ENCODE measurements at places on chromosomes 16 and 17. TPM values are rescaled to one million over a fixed set of nuclear protein-coding genes. Genes with fewer than 3 reads are reported as not detected.

The HSPB9 gene
- 0.18 TPM for total RNA-seq

The KRTAP4-4 gene
- not detected for total RNA-seq

The ATXN7L3 gene
- 125 TPM for total RNA-seq

The RGS11 gene
- 3.4 TPM for total RNA-seq

The ACAP1 gene
- total RNA-seq = 15.5 TPM

The PDILT gene
- not detected for total RNA-seq

DNA sequence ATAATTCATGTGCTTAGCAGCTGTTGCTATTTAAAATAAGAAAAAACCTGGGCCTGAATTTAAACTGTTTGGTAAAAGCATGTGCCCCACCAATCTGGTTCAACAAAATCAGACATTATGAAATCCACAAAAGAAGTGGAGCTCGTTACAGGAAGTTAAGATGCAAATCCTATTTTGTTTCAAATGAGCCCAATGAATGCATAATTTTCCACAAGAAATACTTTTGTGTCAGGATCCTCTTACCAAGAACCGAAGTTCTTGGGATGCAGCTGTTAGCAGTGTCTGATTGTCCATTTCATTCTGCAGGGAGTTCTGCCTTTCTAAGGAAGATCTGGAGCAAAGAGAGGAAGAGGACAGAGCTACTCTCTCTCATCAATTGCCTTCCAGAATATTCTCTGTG lies 105.7 kb upstream of the RBBP6 start:
- H3K27me3 ChIP-seq = no peaks in the 10 kb centered on the region
- no peak for DNase-seq
- H3K4me1 ChIP-seq = no peaks in the 10 kb centered on the region
- H3K27ac ChIP-seq = no peak overlapping the region
- no peak overlapping the region for H3K4me3 ChIP-seq

- H3K27ac ChIP-seq = no peak overlapping the region
- no peaks in the 10 kb centered on the region for H3K36me3 ChIP-seq
- no peaks in the 10 kb centered on the region for H3K4me1 ChIP-seq
- no peak for DNase-seq
- no peaks in the 10 kb centered on the region for H3K27me3 ChIP-seq
Observed at GRCh38 chr17:11467639-11468038, 130.6 kb upstream of the DNAH9 start.

- no peak for DNase-seq
- no peaks in the 10 kb centered on the region for H3K4me1 ChIP-seq
- H3K27me3 ChIP-seq = no peaks in the 10 kb centered on the region
- H3K36me3 ChIP-seq = no peaks in the 10 kb centered on the region
- no peak overlapping the region for H3K4me3 ChIP-seq
Observed at GRCh38 chr16:69056421-69056820, 49.0 kb upstream of the HAS3 start.

GRCh38 chr16:21568502-21569189 lies 30.7 kb upstream of the METTL9 start:
- H3K27me3 ChIP-seq = no peaks in the 10 kb centered on the region
- no peak for DNase-seq
- no peaks in the 10 kb centered on the region for H3K4me1 ChIP-seq
- H3K27ac ChIP-seq = no peak overlapping the region
- no peaks in the 10 kb centered on the region for H3K36me3 ChIP-seq
- H3K4me3 ChIP-seq = no peak overlapping the region

GRCh38 chr17:48047113-48047740 lies 932 bp upstream of the NFE2L1 start:
- peaks cover 18% of the 10 kb centered on the region for H3K36me3 ChIP-seq
- H3K27me3 ChIP-seq = no peaks in the 10 kb centered on the region
- DNase-seq = no peak
- peaks cover 3% of the 10 kb centered on the region for H3K4me1 ChIP-seq

DNA sequence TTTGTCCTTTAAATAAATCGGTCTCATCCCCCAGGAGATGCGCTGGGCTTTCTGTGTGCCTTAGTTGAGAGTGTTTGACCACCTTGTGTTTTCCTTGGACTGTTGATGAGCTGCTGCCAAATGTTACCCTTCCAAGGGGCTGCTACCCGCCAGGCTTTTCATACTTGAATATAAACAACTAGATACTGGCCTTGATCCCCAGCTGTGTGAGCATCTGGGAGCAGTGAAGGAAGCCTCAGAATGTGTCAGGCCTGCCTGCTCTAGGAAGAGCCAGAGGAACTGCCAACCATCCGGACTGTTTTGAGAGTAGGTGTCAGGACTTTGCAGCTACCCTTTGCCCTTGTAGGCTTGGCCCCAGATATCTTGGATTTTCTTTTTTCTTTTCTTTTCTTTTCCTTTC lies 57.8 kb downstream of the LDHD start:
- H3K4me3 ChIP-seq = no peak overlapping the region
- H3K4me1 ChIP-seq = no peaks in the 10 kb centered on the region
- H3K27me3 ChIP-seq = no peaks in the 10 kb centered on the region

DNA sequence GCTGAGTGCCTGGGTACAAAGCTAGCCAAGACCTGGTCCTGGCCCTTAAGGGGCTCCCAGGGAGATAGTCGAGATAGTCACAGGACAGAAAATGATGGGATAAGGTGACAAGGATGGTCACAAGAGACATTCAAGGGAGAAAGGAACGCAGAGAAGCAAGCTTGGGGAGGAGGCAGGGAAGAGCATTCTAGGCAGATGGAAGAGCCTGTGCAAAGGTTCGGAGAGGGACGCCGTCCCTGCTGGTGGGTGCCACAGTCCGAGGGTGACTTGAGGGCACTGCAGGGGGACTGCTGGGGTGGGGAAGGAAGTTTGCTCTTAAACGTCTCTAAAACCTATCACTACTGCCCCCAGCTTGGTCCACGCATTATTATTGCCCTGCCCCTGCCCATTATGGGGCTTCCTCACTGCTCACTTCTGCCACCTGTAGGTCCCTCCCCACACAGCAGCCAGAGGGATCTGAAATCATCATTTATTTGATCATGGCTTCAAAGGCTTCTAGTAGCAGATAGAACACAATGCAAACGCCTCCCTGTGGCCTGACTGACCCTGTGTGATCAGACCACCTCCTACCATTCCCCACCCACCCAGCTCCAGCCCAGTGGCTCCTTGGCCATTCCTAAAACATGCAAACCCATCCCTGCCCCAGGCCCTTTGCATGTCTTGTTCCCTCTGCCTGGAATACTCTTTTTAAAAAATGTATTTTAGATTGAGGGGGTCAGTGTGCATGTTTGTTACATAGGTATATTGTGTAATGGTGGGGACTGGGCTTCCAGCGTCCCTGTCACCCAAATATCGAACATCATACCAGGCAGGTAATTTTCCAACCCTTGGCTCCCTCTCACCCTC lies 60.3 kb downstream of the RMI2 start:
- H3K27ac ChIP-seq = no peak overlapping the region
- peak; percentile 75 for DNase-seq
- H3K36me3 ChIP-seq = no peaks in the 10 kb centered on the region
- H3K4me1 ChIP-seq = no peaks in the 10 kb centered on the region

GRCh38 chr17:42180411-42180921 lies 476 bp downstream of the KCNH4 start:
- peak; percentile 64 for DNase-seq
- peaks cover 3% of the 10 kb centered on the region for H3K4me1 ChIP-seq
- H3K27me3 ChIP-seq = peaks cover 10% of the 10 kb centered on the region
- H3K4me3 ChIP-seq = peak overlapping the region; percentile 87
- H3K27ac ChIP-seq = no peak overlapping the region

- peaks cover 4% of the 10 kb centered on the region for H3K4me1 ChIP-seq
- no peak overlapping the region for H3K4me3 ChIP-seq
- no peak for DNase-seq
- H3K27me3 ChIP-seq = no peaks in the 10 kb centered on the region
- no peaks in the 10 kb centered on the region for H3K36me3 ChIP-seq
Observed at GRCh38 chr16:77912617-77913016, 109.7 kb upstream of the CLEC3A start.

GRCh38 chr16:85380002-85380395 lies 233.1 kb upstream of the GSE1 start:
- H3K4me3 ChIP-seq = no peak overlapping the region
- H3K36me3 ChIP-seq = no peaks in the 10 kb centered on the region
- no peaks in the 10 kb centered on the region for H3K27me3 ChIP-seq
- no peak for DNase-seq

DNA sequence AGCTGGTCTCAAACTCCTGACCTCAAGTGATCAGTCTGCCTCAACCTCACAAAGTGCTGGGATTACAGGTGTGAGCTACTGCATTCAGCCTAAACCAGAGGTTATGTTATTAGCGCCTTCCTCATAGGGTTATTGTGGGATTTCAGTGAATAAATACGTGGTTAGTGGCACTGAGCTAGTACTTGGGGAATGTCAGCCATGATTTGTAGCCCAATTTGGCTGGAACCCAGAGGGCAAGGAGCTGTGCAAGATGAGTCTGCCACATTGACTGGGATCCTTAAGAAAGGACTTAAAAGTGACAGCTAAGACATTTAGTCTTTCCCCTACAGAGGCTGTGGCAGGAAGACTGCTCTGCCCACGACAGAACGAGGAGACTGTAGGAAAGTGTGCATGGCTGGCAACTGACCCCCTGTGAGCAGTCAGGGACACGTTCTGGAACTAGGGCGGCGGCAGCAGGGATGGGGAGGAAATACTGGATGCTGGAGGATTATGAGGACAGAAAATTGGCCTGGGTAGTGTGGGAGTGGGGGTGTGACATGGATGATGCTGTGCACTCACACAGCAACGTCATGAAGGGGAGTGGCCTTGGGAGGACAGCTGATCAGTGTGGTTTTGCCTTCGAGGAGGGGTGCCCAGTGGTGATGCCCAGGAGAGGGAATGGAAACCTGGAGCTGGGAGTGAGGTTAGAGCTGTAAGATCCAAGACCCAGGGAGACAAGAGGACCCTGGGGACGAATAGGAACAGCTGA lies 14.6 kb downstream of the ATP5PD start:
- H3K4me1 ChIP-seq = no peaks in the 10 kb centered on the region
- DNase-seq = peak; percentile 68
- H3K4me3 ChIP-seq = peak overlapping the region; percentile 96
- peaks cover 22% of the 10 kb centered on the region for H3K36me3 ChIP-seq
- no peak overlapping the region for H3K27ac ChIP-seq
- no peaks in the 10 kb centered on the region for H3K27me3 ChIP-seq

DNA sequence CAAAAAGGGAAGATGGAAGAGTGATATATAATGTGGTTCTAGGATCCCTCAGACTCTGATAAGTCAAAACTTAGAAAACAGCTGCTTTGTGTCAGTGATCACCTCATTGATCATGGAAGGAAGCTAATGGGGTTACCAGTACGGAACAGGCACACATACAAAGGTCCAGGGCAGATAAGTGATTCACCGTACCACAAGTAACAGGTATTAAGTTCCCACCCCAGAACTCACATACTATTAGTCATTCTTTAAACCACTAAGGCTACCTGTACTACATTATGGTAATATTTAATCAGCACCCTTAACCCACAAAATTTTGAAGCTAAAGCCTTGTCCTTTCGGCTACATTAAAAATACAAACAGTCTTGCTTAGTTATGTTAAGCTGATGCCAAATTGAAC lies 17.4 kb downstream of the RNF43 start:
- no peak for DNase-seq
- no peak overlapping the region for H3K4me3 ChIP-seq
- H3K27ac ChIP-seq = no peak overlapping the region
- peaks cover 43% of the 10 kb centered on the region for H3K27me3 ChIP-seq

DNA sequence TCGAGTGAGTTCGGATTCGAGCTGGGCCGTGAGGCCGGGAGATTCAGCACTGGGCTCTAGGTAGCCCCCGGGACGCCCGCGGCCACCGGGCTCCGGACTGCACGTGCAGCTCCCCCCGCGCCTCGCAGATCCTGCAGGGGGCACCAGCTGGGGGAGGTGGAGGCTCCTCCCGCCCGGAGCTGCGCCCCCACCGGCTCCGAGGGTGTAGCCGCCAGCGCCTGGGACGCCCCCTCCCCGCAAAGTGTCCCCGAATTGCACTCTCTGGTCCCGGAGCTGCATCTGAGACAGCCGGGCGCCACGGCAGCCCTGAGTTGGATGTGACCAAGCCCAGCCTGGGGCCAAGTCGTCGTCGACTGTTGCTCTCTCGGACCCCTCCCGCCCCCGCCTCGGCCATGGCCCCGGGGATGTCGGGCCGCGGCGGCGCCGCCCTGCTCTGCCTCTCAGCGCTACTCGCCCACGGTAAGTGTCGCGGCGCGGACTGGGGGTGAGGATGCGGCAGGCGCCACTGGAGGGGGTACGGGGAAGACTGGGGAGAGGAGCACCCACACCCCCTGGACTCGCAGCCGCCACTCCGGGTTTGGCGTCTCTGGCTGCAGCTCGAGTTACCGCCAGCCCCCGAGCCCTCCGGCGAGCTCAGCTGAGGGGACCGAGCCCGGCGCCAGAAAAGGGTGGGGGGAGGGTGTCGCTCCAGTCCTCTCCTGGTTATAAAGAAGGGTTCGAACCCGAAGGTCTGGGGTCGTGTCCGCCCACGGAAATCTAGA lies 1.5 kb downstream of the TMEM132E start:
- peaks cover 5% of the 10 kb centered on the region for H3K4me1 ChIP-seq
- peak overlapping the region; percentile 85 for H3K4me3 ChIP-seq
- DNase-seq = peak; percentile 57
- no peaks in the 10 kb centered on the region for H3K36me3 ChIP-seq
- peaks cover 91% of the 10 kb centered on the region for H3K27me3 ChIP-seq

DNA sequence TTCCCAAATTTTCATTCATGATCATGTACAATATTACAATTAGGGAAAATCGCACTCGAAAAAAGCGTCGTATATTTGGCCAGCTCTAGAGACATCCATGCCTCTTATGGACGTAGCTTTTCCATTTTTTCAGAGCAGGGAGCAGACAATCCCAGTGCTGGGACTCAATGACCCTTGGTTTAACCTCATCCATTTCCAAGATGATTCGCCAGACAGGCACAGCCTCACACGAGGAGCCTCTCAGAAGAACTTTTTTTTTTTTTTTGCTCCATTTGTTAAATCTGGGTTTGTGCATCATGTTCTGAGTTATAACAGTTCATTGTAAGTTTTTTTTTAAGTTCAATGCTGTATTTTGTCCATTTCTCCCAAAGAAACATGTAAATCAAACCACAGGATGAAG lies 92.1 kb downstream of the ZDHHC7 start:
- no peak overlapping the region for H3K4me3 ChIP-seq
- no peaks in the 10 kb centered on the region for H3K27me3 ChIP-seq
- H3K36me3 ChIP-seq = no peaks in the 10 kb centered on the region
- no peak overlapping the region for H3K27ac ChIP-seq

- H3K36me3 ChIP-seq = peaks cover 26% of the 10 kb centered on the region
- H3K4me1 ChIP-seq = no peaks in the 10 kb centered on the region
- H3K4me3 ChIP-seq = no peak overlapping the region
- peak; percentile 68 for DNase-seq
- H3K27ac ChIP-seq = no peak overlapping the region
Observed at GRCh38 chr16:22300427-22301071, 3.3 kb downstream of the POLR3E start.

GRCh38 chr16:57551057-57551456 lies 8.6 kb downstream of the ADGRG5 start:
- DNase-seq = no peak
- no peaks in the 10 kb centered on the region for H3K27me3 ChIP-seq
- no peaks in the 10 kb centered on the region for H3K4me1 ChIP-seq
- no peak overlapping the region for H3K4me3 ChIP-seq

Data from H9 (cell line).